ENCODE measurements at places on chromosomes 7 and 10. TPM values are rescaled to one million over a fixed set of nuclear protein-coding genes. Genes with fewer than 3 reads are reported as not detected.

The CAV1 gene
- 76.4 TPM for total RNA-seq

The HGF gene
- 1.6 TPM for total RNA-seq

The STAMBPL1 gene
- 1.1 TPM for total RNA-seq

The FAM204A gene
- total RNA-seq, result 57.1 TPM

The ATOH7 gene
- not detected for total RNA-seq

The CALY gene
- not detected for total RNA-seq

The FBH1 gene
- total RNA-seq, result 65.3 TPM

GRCh38 chr10:404991-405390 is 269.7 kb downstream of the ZMYND11 start:
- peaks cover 20% of the 10 kb centered on the region for H3K36me3 ChIP-seq
- no peak for DNase-seq
- no peak overlapping the region for H3K4me3 ChIP-seq
- no peaks in the 10 kb centered on the region for H3K27me3 ChIP-seq
- H3K27ac ChIP-seq, result no peak overlapping the region

DNA sequence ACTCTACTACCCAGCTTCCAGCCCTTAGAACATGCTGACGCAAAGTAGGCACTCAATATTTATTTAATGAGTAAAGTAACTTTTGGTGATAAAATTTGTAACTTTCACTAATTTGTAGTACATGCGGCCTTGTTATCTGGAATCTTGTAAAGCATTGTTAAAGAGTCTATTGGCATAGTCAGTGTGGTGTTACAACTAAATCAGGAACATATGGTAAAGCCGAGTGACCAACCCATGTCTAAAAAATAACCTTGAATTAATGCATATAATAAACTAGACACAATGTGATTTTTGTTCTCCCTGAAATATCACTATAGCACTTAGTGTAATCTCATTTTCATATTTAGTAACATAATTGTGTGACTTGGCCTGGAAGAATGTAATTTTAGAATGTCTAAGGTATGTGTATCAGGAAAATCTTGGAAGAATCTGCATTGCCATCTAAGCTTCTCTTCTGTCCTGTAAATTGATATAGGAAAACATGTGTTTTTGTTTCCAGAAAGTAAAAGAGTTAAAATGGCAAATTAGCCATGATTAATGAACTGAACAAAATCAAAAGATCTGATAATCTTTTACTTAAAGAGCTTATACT is 256.7 kb upstream of the GNAI1 start:
- H3K27ac ChIP-seq, result no peak overlapping the region
- no peaks in the 10 kb centered on the region for H3K4me1 ChIP-seq
- H3K36me3 ChIP-seq, result no peaks in the 10 kb centered on the region
- DNase-seq, result no peak

DNA sequence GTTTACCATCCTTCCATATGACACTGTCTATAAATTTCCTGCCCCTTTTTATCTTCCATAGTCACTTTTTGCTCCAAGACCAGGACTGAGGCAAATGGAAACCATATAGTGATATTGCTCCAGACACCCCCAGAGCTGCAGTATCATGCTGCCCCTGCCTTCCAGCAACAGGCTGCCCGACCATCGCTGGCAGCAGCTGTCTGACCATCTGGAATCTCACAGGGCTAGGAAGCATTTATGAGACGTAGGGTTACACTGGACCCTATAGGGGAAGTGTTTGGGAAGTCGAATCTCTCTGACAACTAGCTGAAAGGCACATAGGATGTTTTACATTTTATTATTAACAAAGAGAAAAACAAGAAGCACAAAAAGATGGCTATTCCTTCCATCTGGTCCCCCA is 19.4 kb downstream of the ENO4 start:
- no peaks in the 10 kb centered on the region for H3K36me3 ChIP-seq
- H3K27me3 ChIP-seq, result no peaks in the 10 kb centered on the region
- H3K27ac ChIP-seq, result no peak overlapping the region
- H3K4me3 ChIP-seq, result no peak overlapping the region

GRCh38 chr7:125355899-125356298 is 426.3 kb upstream of the POT1 start:
- H3K36me3 ChIP-seq, result no peaks in the 10 kb centered on the region
- H3K27me3 ChIP-seq, result no peaks in the 10 kb centered on the region
- DNase-seq, result no peak
- no peak overlapping the region for H3K27ac ChIP-seq
- no peak overlapping the region for H3K4me3 ChIP-seq
- no peaks in the 10 kb centered on the region for H3K4me1 ChIP-seq

- H3K4me3 ChIP-seq, result no peak overlapping the region
- no peak overlapping the region for H3K27ac ChIP-seq
- H3K36me3 ChIP-seq, result no peaks in the 10 kb centered on the region
- H3K4me1 ChIP-seq, result no peaks in the 10 kb centered on the region
- no peaks in the 10 kb centered on the region for H3K27me3 ChIP-seq
- no peak for DNase-seq
These were observed 332.7 kb upstream of the MAGI2 start for GRCh38 chr7:79786187-79786586.

DNA sequence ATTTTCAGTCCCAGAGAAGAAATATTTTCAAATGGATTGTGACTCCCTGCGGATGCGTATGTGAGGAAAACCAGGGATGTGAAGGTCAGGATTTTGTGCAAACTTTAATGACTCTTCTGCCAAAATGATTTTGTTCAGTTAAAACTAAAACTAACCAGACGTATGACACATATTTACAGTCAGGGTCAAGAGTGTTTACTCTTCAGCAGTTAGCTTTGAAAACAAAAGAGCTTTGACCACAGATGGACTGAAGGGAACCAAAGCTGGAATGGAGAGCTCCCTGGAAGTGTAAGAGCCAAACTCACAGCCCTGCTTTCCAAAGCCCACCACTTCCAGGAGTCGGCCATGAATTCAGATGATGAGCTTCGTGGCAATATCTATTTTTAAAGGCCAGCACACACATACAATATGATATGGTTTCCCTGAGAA is 15.5 kb downstream of the SVIL start:
- peak overlapping the region; percentile 96 for H3K27ac ChIP-seq
- H3K36me3 ChIP-seq, result no peaks in the 10 kb centered on the region
- DNase-seq, result no peak
- H3K4me1 ChIP-seq, result peaks cover 73% of the 10 kb centered on the region
- H3K27me3 ChIP-seq, result no peaks in the 10 kb centered on the region

- DNase-seq, result no peak
- H3K4me1 ChIP-seq, result no peaks in the 10 kb centered on the region
- no peak overlapping the region for H3K4me3 ChIP-seq
- no peaks in the 10 kb centered on the region for H3K36me3 ChIP-seq
- no peaks in the 10 kb centered on the region for H3K27me3 ChIP-seq
- no peak overlapping the region for H3K27ac ChIP-seq
These were observed 95.2 kb upstream of the FAM133B start for GRCh38 chr7:92685136-92686042.

DNA sequence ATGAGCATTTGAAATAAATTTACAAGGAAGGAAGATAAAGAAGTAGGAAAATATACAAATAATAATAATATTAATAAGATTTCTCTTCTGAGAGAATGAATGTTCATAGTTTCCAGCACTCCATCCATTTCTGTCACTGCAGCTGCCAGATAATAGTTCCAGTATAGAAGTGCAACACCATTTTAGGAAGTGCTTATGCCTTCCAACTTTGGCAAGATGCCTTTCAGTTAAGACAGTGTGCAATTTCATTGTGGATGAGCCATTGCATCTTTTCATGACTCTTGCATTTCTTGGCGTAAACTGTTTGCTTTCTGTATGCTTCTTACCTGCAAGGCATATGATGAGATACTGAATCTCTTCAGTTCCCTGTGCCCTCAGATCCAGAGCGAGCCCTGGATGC is 185.0 kb downstream of the PDE1C start:
- no peaks in the 10 kb centered on the region for H3K36me3 ChIP-seq
- H3K4me1 ChIP-seq, result peaks cover 6% of the 10 kb centered on the region
- H3K27ac ChIP-seq, result no peak overlapping the region

GRCh38 chr10:102312683-102313082 is 67.4 kb downstream of the GBF1 start:
- no peak overlapping the region for H3K4me3 ChIP-seq
- DNase-seq, result no peak
- peaks cover 68% of the 10 kb centered on the region for H3K4me1 ChIP-seq
- no peaks in the 10 kb centered on the region for H3K27me3 ChIP-seq

DNA sequence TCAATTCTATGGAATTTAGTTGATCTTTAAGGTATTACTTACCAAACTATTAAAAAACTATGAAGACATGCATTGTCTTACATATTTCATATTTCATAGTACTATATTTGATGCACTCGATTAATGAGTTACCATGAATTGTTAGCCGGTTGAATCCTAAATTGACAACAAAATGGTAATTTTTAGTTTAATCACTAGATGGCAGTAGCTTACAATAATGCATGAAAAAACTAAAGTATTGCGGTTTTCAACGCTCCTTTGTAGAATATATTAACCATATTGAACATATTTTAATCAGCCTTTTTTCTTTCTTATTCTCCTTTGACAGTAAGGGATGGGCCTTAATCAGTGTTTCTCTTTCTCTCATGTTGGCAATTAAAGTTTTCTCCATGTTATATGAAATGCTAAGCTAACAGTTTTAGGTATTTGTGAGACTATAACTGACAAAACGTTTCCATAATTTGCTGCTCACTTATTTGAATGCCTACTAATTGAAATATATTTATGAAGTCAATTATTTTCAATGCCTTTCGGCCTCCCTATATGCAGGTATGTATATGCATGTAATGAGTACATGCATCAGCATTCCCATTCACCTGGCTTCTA is 48.5 kb upstream of the ARL4A start:
- H3K4me1 ChIP-seq, result no peaks in the 10 kb centered on the region
- no peak for DNase-seq
- H3K36me3 ChIP-seq, result no peaks in the 10 kb centered on the region
- H3K27ac ChIP-seq, result no peak overlapping the region
- H3K27me3 ChIP-seq, result no peaks in the 10 kb centered on the region

DNA sequence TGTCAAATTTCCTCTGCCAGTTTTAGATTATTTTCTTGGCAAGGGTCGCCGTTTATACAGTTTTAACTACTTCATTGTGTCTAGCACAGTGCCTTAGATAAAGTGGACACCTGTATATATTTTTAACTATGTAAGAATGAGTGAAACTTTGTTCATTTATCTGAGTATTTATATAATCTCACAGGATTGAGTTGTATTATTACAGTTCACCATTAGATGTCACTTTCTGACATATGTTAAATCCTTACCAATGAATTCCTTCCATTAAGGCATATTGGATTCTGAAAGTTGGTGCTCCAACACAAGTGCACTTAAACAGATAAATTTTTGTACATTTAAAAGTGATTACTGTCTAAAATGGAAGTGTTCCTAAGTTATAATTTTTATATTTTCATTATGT is 43.0 kb downstream of the ZMYND11 start:
- no peak overlapping the region for H3K4me3 ChIP-seq
- peaks cover 5% of the 10 kb centered on the region for H3K4me1 ChIP-seq
- H3K36me3 ChIP-seq, result no peaks in the 10 kb centered on the region
- no peaks in the 10 kb centered on the region for H3K27me3 ChIP-seq

- no peak overlapping the region for H3K4me3 ChIP-seq
- H3K27me3 ChIP-seq, result peaks cover 97% of the 10 kb centered on the region
- H3K27ac ChIP-seq, result no peak overlapping the region
- H3K4me1 ChIP-seq, result peaks cover 27% of the 10 kb centered on the region
- no peak for DNase-seq
These were observed 7.3 kb upstream of the MNX1 start for GRCh38 chr7:157017603-157018327.

GRCh38 chr7:155998328-155998691 is 186.0 kb upstream of the SHH start:
- H3K36me3 ChIP-seq, result no peaks in the 10 kb centered on the region
- no peaks in the 10 kb centered on the region for H3K27me3 ChIP-seq
- no peak for DNase-seq
- H3K4me1 ChIP-seq, result no peaks in the 10 kb centered on the region
- H3K27ac ChIP-seq, result no peak overlapping the region

GRCh38 chr10:20707251-20707650 is 189.9 kb downstream of the NEBL start:
- H3K4me3 ChIP-seq, result no peak overlapping the region
- no peaks in the 10 kb centered on the region for H3K4me1 ChIP-seq
- no peak overlapping the region for H3K27ac ChIP-seq
- no peaks in the 10 kb centered on the region for H3K36me3 ChIP-seq

GRCh38 chr7:41581041-41581440 is 121.8 kb downstream of the INHBA start:
- no peaks in the 10 kb centered on the region for H3K27me3 ChIP-seq
- no peak overlapping the region for H3K27ac ChIP-seq
- DNase-seq, result no peak
- no peaks in the 10 kb centered on the region for H3K36me3 ChIP-seq
- H3K4me1 ChIP-seq, result no peaks in the 10 kb centered on the region

DNA sequence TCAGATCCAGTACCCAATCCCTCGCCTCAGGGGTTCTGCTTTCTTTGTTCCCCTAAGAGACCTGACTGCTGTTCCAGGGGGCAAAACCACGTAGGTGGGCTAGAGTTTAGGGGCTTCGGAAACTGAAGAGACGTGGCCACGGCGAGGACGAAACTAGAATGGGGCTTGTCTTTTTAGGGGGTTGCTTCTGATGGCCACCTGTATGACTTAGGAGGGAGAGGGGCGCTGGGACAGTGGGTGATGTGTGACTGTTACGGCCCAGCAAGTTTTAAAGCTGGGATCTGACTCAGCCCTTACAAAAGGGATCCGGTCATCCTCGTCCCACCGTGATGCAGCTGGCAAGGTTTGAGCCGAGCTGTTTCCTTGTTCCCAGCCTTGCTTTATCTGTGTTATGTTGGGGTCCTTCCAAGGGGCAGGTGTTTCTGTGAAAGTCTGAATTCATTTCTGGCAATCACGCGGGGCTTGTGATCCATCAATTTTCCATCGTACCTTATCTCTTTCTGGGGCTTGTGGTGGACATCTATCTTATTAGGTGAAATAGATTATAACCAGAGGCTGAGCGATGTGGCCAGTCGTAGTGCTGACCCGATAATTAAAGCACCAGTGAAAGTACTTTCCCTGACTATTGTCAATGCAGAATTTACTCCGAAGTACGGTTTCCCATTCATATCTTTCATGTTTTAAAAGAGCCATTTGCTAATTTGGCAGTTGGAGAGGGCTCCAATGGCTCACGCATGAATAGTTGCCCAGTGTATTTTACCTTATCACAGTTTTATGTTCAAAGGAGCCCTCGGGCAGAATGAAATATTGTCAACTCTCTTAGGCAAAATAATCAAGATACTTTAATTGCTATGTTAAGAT is 830 bp downstream of the MET start:
- peak overlapping the region; percentile 83 for H3K4me3 ChIP-seq
- peak overlapping the region; percentile 95 for H3K27ac ChIP-seq
- no peaks in the 10 kb centered on the region for H3K36me3 ChIP-seq
- peak; percentile 49 for DNase-seq
- H3K4me1 ChIP-seq, result peaks cover 52% of the 10 kb centered on the region
- H3K27me3 ChIP-seq, result no peaks in the 10 kb centered on the region
